ENCODE measurements at places on chromosomes 12 and 14.

GRCh38 chr14:56199982-56200577 lies 81.9 kb downstream of the PELI2 start:
- DNase-seq, result no peak

GRCh38 chr12:96258104-96258961 lies 64.2 kb downstream of the ELK3 start:
- peak; percentile 73 for DNase-seq

DNA sequence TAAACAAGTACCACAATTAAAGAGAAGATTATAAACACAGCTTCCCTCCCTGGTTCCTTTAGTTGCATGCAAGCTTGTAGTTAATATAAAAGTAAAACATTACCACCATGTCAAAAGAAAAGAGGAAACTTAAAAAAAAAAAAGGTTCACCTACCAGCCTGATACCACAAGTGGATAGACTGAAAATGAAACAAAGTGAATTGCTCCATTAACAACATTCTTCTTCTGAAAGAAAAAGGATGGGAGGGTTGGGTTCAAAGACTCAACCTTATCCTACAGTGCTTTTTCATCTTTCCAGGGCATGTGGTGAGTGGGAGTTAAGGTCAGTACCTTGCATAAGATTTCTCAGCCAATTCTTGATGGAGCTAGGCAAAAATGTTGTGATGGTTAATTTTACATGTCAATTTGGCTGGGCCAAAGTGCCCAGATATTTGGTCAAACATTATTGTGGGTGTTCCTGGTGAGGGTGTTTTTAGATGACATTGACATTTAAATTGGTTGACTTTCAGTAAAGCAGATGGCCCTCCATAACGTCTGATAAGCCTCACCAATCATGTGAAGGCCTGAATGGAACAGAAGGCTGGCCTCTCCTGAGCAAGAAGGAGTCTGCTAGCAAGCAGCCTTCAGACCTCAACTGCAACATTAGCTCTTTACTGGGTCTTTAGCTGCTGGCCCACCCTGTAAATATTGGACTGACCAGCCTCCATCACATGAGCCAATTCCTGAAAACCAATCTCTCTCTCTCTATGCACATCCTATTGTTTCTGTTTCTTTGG lies 28.8 kb downstream of the VCPKMT start:
- no peak for DNase-seq

DNA sequence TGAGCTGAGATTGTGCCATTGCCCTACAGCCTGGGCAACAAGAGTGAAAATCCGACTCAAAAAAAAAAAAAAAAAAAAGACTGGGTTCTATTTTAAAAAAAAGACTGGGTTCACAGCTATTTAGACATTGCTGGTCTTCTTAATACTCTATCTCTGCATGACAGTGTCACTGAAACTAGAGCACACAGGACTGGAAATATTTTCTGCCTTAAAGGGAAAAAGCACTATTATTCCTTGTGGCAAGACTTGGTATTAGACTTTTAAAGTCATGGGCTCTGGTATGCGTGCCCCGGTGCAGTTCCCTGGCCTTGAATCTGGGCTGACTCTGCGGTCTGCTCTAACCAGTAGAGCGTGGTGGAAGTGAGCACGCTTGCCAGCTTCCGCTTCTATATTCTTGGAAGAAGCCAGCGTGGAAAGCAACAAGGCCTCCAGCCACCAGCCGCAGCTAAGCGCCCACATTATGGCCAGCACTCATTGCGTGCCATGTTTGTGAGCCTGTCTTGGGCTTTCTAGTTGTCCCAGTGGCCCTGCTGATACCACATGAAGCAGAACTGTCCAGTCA lies 31.3 kb downstream of the PRKAB1 start:
- DNase-seq, result no peak

GRCh38 chr14:64979336-64980074 lies 7.2 kb upstream of the FNTB start:
- DNase-seq, result no peak

DNA sequence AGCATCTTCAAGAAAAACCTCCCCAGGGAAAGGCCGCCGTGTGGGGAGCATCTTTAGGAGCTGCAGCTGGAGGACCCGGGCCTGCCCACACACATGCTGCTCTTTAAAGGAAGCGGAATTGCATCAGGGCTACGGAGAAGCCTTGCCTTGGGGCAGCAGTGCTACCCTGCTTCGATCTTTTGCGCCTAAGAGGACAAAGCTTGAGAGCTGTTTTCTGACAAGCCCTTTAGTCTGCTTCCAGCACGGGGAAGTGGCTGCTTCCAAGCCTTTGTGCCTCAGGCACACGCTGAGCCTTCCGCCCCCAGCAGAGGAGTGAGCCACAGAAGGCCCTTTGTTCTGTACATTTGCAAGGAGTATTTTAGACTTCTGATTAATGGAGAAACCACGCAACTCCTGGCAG lies 31.5 kb downstream of the COA8 start:
- DNase-seq, result no peak

GRCh38 chr12:93050026-93050747 lies 121.1 kb upstream of the EEA1 start:
- DNase-seq, result no peak

DNA sequence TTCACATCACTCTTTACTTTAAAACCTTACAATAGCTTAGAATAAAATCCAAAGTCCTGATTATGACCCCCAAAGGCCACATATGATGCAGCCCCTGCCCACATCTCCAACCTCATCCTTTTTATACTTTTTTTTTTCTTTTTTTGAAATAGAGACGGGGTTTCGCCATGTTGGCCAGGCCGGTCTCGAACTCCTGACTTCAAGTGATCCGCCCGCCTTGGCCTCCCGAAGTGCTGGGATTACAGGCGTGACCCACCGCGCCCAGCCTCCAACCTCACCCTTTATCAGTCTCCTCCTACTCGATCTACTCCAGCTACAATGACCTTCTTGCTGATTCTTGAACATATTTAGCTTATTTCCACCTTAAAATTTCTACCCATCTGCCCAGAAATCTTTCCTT lies 1.2 kb upstream of the MAPKAPK5 start:
- DNase-seq, result no peak
